ENCODE measurements at places on chromosomes 5 and 9. TPM values are rescaled to one million over a fixed set of nuclear protein-coding genes. Genes with fewer than 3 reads are reported as not detected.

Gene HAPLN1
- total RNA-seq: 0.21 TPM

Gene SLC34A3
- total RNA-seq: not detected

Gene OR1B1
- total RNA-seq: not detected

Gene GARIN3
- total RNA-seq: not detected

Gene PHPT1
- total RNA-seq: 93.6 TPM

Data from lower lobe of right lung (tissue), 2 donors.